NCI-H446 treated with DMSO at 0.1 percent for 48 hours (cell line): ENCODE measurements at places on chromosomes 4 and X.

GRCh38 chr4:175470131-175470530, 341.9 kb downstream of the GPM6A start:
- DNase-seq = no peak

GRCh38 chrX:137747244-137748043, 181.5 kb downstream of the ZIC3 start:
- DNase-seq = no peak

DNA sequence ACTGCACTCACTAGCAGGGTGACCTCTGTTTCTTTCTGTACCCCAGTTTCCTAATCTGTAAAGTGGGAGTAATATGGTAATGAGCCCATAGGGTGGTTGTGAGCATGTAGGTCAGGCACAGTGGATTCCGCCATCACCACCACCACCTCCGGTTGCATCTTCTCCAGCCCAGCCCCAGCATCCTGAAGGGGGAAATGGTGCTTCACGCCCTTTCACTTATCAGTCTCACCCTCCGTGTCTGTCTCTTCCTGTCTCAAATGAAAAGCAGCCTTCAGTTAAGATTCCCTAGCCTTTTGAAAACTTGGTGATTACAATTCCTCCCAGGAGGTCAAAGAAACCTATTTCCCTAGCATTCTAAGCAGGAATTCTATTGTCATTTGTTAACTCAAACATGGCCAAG, 16.9 kb upstream of the XPNPEP2 start:
- DNase-seq = no peak

GRCh38 chr4:166277401-166277800, 404.4 kb downstream of the TLL1 start:
- DNase-seq = no peak

- DNase-seq = no peak
Observed at GRCh38 chr4:139841464-139842195, 176.0 kb downstream of the MGST2 start.

GRCh38 chr4:42488114-42488513, 90.8 kb downstream of the SHISA3 start:
- no peak for DNase-seq

DNA sequence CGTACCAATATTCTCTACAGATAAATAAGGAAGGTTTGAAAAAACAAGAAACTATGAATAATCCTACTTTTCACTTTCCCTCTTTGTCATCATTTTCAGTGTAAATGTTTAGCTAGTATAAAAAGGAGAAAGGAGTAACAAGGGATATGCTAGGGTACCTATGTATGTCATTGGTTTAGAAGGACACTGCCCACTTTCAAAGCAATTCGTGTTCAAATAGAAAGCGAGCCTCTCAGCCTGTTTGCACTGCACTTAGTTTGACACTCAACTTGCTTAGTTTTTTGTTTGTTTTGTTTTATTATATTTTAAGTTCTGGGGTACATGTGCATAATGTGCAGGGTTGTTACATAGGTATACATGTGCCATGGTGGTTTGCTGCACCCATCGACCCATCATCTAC, 21.6 kb upstream of the RXFP1 start:
- no peak for DNase-seq

DNA sequence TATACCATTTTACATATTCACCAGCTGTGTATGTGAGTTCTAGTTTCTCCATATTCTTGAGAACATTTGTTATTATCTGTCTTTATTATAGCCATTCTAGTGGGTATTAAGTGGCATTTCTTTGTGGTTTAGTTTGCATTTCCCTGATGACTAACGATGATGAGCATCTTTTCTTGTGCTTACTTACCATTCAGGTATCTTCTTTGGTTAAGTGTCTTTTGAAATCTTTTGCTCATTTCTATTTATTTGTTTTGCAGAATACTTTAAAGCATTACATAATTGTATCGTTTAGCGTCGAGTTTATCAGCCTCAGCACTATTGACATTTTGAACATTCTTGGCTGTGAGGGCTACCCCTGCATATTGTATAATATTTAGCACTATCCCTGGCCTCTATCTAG, 85.4 kb downstream of the FRMPD4 start:
- DNase-seq = no peak

GRCh38 chrX:11209798-11210414, 83.3 kb upstream of the AMELX start:
- no peak for DNase-seq

DNA sequence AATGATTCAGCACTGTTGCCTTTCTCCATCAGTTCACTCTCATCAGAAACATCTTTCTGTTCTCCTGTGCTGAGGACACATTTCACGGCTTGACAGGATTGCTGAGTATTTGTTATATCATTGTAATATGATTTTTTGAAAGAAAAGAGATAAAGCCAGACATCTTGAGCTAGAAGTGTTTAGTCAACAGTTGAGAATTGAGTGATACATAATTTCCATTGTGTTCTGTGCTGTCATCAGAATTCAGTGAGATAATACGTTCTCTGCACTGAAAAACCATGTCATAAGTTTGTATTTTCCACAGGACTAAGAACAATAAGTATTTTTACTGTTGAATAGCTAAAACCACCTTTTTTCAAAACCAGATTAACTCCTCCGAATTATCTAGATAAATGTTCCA, 50.2 kb upstream of the GPRIN3 start:
- DNase-seq = no peak

- DNase-seq = no peak
Observed at GRCh38 chr4:146245246-146245645, 30.9 kb downstream of the REELD1 start.

GRCh38 chr4:137032222-137032621, 500.1 kb downstream of the PCDH18 start:
- DNase-seq = peak; percentile 97

- no peak for DNase-seq
Observed at GRCh38 chrX:47595716-47596251, 13.5 kb downstream of the TIMP1 start.

DNA sequence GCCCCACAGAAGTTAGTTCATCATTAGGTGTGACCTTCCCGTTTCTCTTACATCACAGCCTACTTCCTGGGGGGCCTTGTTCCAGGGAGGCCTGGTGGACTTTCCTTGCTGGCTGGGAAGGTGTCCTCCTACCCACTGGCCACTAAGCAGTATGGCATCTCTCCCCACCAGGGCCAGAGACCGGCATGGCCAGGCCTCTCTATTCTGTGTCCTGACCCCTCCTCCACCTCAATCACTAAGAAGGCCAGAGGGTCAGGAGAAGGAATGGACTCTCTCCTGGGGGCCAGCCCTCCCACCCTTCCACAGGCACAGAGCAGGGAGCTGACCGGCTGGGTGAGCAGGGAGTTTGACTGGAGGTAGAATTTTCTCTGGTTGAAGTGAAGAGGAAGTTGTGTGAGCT, 81.9 kb downstream of the PJA1 start:
- DNase-seq = no peak
